Neural progenitor cell (in vitro differentiated cells): ENCODE measurements at places on chromosomes 7 and 10. TPM values are rescaled to one million over a fixed set of nuclear protein-coding genes. Genes with fewer than 3 reads are reported as not detected.

- no peak for DNase-seq
These were observed 67.0 kb upstream of the ZNF804B start for GRCh38 chr7:88692493-88692892.

NOLC1 gene
- total RNA-seq: 74.7 and 80.6 TPM in 2 replicates

GRCh38 chr7:69599955-69600709 lies 1.9 kb downstream of the AUTS2 start:
- peak; percentile 50 for DNase-seq

CTBP2 gene
- 55.2 and 97.6 TPM in 2 replicates for total RNA-seq

TMEM196 gene
- total RNA-seq: not detected in 2 replicates

DNA sequence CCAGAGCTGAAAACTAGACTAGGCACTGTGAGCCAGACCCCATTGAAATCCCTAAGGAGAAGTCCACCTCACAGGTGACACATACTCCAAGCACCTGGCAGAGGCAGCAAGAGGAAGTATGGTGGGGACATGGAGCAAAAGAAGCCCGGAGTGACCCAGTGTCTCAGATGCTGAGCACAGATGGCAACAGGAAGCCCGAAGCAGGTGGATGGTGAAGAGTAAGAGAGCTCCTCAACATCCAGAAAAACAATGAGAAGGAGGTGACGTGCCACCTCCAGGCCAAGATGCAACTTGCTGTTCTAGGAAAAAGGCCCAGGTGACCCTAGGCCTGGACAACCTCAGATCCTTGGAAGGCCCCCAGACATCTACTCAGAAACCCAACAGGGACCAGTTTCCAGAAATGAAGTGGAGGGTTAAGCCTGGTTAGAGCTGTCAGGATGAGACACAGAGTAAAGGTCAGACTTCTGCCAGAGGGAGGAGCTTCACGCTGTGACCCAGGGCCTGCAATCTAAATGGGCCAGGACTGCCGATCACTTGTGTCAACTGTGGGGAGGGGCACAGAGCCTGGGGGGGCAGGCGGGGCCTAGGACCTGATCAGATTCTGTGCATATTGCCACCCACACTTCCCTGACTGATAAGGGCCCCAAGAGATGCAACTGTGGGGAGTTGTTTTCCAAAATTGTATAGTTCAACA lies 2.4 kb upstream of the COBL start:
- no peak for DNase-seq

DNA sequence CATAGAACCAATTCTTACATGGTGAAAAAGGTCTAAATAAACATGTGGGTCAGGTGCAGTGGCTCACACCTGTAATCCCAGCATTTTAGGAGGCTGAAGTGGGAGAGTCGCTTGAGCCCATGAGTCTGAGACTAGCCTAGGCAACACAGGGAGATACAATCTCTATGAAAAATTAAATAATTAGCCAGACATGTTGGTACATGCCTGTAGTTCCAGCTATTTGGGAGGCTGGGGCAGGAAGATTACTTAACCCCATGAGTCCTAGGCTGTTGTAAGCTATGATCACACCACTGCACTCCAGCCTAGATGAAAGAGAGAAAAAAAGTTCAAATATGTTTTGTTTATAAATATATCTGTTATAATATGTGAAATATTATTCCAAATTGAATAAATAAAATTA lies 643.6 kb downstream of the IPMK start:
- DNase-seq: no peak

- no peak for DNase-seq
These were observed 1.6 kb upstream of the ARHGAP12 start for GRCh38 chr10:31930023-31930751.

DNA sequence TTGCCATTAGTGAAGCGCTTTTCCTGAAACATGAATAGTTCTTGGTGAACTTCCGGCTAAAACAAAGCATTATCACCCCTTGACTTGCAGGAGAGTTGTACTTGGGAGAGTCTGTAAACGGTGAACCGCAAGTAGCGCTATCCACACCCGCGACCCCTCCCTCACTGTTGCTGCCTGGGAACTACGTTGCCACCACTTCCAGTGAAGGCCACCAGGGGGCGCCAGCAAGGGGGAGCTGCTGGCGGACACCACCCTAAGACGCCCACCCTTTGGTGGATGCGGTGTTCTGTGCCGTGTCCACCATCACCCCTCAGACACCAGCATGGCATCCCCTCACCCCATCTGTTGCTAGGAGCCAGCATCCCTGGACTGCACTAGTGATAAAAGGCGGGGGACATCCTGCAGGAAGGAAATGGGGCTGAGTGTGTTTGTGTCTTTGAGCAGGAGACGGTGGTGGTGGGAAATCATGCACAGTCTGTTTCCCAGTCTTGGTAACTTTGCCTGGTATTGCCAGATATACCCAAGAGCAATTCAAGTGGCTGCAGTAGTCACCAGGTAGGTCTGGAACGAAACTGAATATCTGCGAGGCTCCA lies 298.2 kb downstream of the FRMD4A start:
- peak; percentile 74 for DNase-seq

DNA sequence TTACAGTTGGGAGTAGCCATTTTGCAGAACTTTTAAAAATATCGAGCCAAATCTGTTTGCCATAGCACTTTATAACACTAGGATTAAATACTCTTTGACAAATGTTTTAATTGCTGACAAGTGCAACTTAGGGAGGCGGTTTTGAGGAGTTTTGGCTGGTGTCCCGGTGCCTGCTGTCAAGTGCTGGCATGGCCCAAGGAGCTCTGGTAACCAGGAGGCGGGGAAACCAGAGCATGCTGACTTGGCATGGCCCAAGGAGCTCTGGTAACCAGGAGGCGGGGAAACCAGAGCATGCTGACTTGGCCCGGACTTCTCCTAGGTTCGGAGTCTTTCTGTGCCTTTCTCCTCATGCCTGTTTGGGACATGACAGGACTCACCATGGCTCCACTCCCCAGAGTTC lies 30.8 kb upstream of the ZNF32 start:
- no peak for DNase-seq

CLCN1 gene
- not detected in 2 replicates for total RNA-seq

ANKRD61 gene
- total RNA-seq: 0.46 TPM in 1 of 2 replicates, not detected in the other

DNA sequence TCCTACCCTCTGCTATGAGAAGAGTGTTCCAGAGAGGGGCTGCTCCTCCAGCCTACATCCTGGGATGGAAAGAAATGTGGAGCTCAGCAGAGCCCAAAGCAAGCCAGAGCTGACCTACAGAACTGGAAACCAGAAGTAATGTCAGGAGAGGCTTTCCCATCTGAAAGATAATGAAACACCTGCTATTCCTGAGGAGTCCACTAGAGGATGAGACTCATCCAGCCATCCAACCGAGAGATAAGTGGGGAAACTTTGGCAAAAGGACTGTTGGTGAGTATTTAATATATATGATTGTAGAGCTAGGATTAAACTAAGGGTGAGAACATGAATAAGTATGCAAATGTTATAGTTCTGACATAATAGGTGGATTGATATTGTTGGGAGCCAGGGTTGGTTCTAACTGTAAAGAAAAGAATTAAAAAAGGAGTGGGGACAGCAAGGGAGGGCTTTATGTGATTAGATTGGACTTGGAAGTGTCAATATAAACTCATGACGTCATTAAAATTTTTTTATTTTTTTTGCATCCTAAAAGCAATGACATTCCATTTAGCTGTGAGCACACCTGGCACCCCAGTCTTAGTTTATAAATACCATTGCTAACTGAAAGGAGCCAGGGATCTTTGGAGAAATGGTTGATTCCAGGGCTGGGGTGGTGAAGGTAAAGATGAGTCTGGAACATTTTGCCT lies 312.8 kb upstream of the NFE2L3 start:
- no peak for DNase-seq

- no peak for DNase-seq
These were observed 1292.0 kb downstream of the XPNPEP1 start for GRCh38 chr10:108631332-108631731.

SAP25 gene
- 1.5 TPM in 1 of 2 replicates, not detected in the other for total RNA-seq

AGFG2 gene
- total RNA-seq: 1.2 and 5.6 TPM in 2 replicates

GRCh38 chr10:132541129-132541528 lies 3.5 kb downstream of the INPP5A start:
- no peak for DNase-seq

GRCh38 chr7:117741962-117742361 lies 131.3 kb downstream of the CTTNBP2 start:
- DNase-seq: no peak

DNA sequence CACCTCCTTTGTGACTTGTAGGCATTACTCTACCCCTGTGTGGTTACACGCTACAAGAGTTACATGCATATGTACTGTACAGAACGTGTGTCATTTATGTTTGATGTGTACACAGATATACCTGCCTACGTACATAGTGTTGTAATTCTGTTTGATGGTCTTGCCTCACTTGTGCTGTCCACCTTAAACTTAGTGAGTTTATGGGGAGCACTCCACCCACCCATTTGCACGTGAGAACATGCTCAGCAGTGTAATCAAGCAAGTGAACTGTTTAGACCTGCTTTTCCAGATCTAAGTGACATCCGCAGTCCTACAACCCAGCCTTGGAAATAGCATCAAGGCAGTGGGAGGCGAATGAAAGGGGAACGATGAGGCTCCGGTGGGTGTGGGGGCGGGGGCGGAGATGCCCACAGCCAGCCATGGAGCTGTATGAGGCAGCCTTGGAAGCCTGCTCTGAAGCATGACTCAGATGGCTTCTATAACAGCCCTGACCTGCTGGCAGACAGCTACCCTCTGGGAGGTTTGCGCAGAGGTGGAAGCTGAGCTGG lies 52.1 kb downstream of the SUFU start:
- no peak for DNase-seq

DNA sequence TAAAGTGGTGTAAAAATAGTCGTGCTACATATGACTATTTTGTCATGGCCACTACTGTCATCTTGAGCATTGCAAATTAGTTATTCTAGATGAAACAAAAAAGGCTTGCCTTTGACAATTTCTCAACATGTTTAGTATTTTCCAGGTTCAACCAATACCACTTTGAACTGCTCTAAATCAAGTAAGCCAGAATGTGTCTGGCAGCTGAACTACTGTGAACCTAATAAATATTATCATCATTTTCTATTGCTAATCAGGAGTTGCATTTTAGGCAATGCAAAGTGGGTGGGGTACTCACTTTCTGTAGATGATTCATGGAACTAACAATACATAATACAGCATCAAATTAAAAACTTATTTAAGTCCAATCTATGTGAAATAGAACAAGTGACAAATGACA lies 877.2 kb downstream of the CNTNAP2 start:
- DNase-seq: no peak

NKX6-2 gene
- total RNA-seq: not detected in 2 replicates

CUZD1 gene
- total RNA-seq: 0.43 and 0.74 TPM in 2 replicates

DNA sequence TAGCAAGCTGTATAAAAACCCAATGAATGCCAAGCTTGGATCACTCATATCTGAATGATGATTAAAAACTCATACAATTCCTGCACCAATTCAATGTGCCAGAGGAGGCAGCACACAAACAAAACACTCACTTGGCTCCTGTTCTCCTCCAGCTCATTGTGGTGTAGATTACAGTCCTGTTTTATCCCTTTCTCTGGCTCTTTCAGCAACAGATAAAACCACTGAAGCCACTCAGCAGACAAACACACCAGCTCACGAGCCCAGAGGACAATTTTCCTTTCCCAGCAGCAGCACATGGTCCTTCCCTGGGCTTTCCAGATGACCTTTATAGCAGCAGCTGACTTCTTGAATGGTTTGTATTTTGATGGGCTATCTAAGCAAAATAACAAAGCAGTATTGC lies 107.3 kb upstream of the STARD3NL start:
- peak; percentile 48 for DNase-seq

- no peak for DNase-seq
These were observed 3.8 kb upstream of the ALDH18A1 start for GRCh38 chr10:95660283-95660682.

DNA sequence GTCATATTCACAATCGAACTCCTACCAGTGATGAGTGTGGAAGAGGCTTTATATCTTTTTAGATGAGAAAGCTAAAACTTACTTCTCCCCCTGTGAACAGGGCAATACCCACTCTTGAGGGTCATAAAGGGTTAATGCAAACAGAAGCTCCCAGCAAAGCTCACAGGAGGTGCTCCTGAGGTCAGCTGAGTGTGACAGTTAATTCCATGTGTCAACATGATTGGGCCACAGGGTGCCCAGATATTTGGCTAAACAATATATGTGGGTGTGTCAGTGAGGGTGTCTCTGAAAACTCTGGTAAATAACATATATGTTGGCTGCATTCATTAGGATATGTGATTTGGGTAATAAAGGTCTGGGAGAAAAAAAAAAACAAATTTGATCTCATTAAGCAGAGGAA lies 86.0 kb downstream of the HIP1 start:
- DNase-seq: no peak

GRCh38 chr7:130840599-130840998 lies 106.6 kb upstream of the KLF14 start:
- DNase-seq: no peak

GRCh38 chr10:78868048-78868447 lies 200.7 kb upstream of the ZMIZ1 start:
- no peak for DNase-seq

GRCh38 chr10:11144626-11145494 lies 127.2 kb downstream of the CELF2 start:
- peak; percentile 14 for DNase-seq

HYAL4 gene
- total RNA-seq: not detected in 2 replicates

GRCh38 chr7:41297166-41297565 lies 405.7 kb downstream of the INHBA start:
- peak; percentile 34 for DNase-seq

NKX1-2 gene
- not detected in 2 replicates for total RNA-seq

SLIT1 gene
- 0.74 and 0.92 TPM in 2 replicates for total RNA-seq

GRCh38 chr10:116974456-116975005 lies 30.5 kb downstream of the SHTN1 start:
- no peak for DNase-seq

DNA sequence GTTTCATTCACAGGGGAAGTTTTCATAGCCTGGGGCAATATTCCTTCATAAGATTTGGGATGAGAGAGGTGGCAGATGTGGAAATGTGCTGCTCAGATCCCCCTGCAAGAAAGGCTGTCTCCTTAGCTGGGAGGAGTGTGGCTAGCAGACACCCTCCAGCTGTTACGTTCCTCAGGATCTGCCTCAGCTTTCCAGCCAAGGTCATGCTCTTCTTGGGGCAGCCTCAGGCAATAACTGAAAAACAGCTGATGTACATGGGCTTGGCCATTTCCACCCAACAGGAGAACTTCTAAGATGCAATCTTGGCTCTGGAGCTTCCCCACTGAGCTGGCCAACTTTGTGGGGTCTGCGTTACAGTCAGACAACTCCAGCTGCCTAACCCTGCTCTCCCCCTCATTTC lies 51.3 kb upstream of the SEPTIN7 start:
- no peak for DNase-seq

DNA sequence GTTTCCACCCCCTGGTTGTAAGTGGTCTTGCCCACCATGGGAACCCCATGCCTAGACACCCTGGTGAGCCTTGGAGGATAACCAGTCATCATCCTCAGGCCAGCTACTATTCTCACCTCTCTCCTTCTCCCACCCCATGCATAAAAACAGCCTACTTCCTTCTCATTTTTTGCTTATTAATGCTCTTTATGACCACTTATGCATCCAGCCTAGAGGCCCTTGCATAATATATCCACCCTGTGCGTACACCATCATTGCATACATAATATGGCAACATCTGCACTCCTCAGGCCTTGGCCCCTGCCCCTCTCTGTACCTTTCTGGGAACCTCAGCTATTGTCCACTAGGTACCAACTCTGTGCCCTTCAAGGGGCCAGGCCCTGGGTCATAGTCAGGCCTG lies 91.0 kb downstream of the CDH23 start:
- DNase-seq: no peak
